HEK293T (cell line): ENCODE measurements at places on chromosomes 2 and 18.

DNA sequence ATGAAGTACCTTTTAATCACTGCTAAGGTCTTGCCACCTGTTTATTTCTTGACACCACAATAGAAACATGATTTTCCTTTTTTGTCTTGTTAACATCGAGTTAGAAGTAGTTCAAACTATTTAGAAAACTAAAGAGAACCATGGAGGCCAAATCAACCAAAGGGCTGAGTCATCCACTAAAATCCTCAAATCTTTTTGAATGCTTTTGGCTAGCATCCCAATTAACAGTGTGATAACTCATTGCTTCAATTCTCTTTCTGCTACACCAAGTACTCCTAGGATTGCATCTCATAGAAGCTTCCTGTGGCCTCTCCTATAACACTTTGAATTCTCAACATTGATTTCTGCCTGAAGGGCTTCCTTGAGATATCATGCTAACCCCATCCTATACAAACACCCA, 159.9 kb upstream of the MMADHC start:
- no peak for DNase-seq

DNA sequence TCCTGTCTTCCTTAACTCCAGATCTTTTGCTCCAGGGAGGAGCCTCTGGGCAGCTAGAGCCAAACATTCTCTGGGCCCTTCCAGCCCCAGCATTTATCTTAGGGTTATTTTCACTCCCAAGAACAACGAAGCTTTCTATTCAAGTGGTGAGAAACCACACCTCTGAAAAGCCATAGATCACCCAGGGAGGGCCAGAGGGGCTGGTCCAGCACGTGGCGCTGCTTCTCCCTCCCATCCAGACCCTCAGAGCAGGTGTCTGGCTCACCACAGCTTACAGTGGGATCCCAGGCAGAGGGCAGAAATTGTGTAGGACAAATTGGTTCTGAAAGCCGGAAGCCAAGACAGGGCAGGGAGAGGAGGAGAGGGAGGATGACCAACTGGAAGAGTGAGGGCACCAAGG, 74.0 kb upstream of the PKDCC start:
- no peak for DNase-seq

DNA sequence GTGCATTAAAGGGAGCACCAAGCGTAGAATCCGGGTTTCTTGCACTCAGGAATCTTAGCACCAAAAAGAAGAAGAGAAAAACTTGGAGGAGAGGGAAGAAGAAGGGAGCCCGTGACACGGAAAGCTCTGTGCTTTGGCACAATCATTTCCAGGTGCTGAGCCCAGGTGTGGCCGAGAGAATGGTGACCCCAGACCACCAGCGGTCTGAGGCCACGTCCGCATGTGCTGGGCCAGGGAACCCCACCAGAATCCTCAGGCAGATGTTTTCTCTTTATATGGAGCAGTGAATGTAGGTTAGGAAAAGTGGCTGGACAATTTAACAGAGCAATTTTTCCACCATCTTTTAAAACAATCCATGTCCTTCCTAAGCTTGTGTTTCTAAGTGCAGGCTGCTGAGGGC, 520.9 kb downstream of the EPHA4 start:
- DNase-seq: no peak

- no peak for DNase-seq
Measured at GRCh38 chr18:74806700-74807416, 209.2 kb downstream of the ZNF407 start.

GRCh38 chr18:63817441-63818051, 42.3 kb downstream of the SERPINB7 start:
- no peak for DNase-seq

DNA sequence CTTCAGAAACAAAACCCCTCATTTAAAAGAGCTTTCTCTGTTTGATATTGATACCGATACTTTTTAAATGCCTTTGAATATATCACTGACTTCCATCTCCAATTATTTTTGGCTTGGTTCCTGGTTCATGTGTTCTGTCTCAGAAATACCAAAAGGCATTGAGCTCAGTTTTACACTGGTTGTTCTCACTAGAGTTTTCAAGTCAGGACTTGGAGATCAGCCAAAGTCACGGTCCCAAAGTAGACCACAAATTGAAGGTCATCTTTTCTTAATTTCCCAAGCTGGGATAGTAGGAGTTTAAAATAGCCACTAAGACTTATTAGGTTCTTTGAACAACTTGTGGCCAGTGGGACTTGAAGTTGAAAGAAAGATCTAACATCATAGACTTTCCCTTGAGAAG, 24.2 kb downstream of the DHRS9 start:
- DNase-seq: no peak

- DNase-seq: no peak
Measured at GRCh38 chr2:54772110-54772509, 48.6 kb downstream of the EML6 start.

GRCh38 chr18:42839408-42839807, 276.1 kb downstream of the RIT2 start:
- no peak for DNase-seq

DNA sequence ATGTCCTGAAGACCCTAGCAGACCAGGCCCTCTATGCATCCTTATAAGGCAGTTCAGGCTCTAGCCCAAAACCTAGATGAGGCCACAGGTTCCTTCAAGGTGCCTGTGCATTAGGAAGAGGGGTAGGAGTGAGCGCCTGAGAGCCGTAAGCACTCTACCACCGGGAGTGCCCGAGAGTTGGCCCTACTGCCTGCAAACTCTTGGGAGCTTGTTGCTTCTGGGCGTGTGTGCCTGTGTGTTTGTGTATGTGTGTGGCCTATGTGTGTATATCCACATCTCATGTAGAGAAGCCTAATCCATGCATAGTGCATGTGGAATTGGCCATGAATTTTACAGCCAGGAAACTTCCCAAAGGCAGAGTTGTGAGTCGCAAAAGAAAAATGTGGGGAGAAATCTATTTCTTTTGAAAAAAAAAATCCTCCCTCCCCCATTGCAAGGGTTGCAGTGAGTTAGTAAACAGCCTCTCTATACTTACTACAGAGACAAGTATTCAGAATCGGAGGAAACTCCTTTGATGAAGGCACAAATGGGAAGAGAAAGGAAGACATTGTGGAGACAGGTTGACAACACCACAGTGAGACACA, 96.8 kb downstream of the ADD2 start:
- no peak for DNase-seq

DNA sequence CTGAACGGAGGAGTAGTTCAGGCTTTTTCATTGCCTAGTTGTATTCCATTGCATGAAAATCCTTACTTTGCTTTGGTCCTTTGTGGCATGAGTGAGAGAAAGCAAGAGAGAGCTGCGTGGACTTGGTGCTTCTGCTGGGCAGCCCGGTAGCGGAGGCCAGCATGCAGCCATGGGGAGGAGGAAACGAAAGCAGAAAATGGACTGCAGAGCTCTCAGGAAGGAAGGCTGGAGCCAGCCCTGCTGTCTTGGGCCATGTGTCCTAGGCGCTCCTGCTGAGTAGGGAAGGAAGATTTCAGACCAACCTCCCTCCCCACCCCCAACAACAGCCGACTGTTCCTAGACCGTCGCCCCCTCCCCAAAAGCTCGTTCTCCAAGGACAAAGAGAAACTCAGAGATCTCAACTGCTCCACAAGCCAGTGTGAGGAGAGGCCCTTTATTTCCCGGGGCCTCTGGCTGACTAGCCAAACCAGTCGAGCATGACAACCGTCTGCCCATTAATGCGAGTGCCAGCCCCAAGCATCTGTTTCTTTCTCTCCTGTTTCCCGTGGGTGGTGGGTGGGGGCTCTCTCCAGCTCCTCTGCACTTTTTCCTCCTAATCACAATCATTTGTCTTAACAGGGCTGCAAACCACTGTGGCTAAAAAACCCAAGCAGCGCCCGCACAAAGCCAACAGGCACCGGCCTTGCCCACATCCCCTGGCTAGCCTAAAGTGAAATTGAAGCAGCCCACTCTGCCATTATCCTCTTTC, 66.8 kb upstream of the FZD7 start:
- no peak for DNase-seq

DNA sequence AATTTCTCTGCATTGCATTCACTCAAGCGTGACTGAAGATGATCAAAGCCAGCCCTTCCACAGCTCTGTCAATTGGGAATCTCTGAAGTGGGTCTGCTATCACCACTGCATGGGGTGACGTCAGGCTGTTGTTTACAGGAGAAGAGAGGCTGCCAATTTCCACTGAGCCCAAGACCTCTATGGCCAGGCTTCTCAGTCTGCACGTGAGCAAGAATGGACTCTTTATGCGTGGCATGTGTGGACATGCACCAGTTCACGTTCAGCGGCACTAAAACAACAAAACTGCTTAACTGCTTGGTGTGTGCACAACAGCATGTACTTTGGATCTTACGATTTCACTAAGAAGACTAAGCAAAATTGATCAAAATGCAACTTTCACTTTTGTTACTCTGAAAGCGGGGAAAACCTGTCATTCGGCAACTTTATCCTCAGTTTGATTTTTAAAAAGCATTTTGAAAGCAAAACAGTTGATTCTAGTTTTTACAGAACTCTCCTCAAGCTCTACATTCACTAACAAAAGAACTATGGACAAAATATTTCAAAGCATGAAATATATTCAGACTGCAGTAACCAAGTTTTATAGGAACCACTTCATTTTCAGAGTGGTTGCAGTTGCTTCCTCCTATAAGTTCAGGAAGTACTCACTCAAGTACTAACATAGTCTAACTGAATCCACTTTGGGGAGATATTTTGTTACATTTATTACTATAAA, 77.0 kb upstream of the SERTAD2 start:
- peak; percentile 43 for DNase-seq

- no peak for DNase-seq
Measured at GRCh38 chr2:100451734-100452133, 18.5 kb upstream of the NMS start.

- no peak for DNase-seq
Measured at GRCh38 chr2:235011607-235011928, 59.8 kb downstream of the SH3BP4 start.

DNA sequence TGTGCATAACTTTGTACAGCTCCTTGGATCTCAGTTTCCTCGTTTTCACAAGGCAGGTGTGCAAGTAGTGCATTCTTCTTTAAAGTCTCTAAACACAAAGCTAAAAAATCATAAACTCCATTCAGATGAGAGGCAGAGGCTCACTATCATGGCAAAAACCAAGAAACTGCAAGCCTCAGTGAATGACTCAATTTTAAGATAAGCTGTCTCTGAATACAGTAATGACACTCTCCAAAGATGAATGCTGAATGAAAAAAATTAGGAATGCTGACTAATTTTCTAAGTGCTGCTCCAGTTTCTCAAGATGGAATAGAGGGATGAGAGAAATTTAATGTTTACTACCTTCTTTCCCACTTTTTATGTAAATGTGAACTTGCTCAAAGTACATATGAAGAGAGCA, 17.2 kb downstream of the B4GALT6 start:
- DNase-seq: no peak

DNA sequence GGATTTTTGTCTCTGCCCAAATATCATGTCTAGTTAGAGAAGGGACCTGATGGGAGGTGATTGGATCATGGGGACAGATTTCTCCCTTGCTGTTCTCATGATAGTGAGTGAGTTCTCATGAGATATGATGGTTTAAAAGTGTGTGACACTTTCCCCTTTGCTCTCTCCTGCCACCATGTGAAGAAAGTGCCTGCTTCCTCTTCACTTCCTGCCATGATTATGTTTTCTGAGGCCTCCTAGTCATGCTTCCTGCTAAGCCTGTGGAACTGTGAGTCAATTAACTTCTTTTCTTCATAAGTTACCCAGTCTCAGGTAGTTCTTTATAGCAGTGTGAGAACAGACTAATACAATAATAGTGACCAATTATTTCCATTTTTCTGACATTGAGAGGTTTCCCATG, 167.3 kb upstream of the CYRIA start:
- no peak for DNase-seq

DNA sequence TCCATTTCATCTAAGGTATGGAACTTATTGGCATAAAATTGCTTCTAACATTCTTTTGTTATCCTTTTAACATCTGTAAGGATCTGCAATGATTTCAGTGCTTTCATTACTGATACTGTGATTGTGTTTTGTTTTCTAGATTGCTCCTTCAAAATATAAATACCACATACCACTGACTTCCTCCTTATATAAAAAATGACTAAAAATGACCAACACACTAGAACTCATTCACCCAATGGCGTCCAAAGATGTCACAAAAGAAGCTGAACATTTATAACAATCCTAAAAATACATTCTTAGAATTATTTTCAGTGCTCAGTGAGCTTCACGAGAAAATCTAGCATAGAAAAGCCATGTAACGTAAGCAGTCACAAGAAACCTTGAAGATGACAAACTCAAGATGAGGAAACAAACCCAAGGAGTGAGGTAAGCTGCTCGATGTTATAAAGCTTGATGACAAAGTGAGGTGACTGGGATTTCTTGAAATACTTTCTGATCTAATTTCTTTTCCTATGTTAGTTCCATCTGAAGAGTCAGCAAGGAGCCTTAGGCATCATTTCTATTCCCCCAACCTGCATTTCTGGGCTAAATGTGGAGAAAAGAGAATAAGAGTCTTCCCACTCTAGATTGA, 42.6 kb downstream of the PNO1 start:
- DNase-seq: no peak

GRCh38 chr18:55488473-55488872, 99.5 kb downstream of the TCF4 start:
- no peak for DNase-seq

- no peak for DNase-seq
Measured at GRCh38 chr2:105782123-105782522, 37.4 kb downstream of the NCK2 start.

DNA sequence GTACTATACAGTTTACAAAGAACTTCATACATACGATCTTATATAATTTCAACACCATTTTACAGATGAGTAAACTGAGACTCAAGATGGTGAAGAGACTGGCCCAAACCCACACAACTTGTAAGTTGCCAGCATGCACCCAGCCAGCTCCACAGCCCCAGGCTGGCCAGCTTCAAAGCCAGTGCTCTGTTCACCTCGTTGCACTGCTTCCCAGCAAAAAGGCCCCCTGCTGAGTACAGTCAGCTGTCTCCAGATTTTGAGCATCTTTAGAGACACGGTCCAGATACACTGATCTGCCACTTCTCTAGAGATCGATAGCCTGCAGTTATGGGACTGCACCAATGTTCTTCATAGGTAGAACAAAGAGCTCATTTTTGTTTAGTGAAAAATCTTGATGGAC, 257.2 kb upstream of the CHAC2 start:
- DNase-seq: no peak

- no peak for DNase-seq
Measured at GRCh38 chr2:20454036-20454981, 7.4 kb downstream of the RHOB start.

DNA sequence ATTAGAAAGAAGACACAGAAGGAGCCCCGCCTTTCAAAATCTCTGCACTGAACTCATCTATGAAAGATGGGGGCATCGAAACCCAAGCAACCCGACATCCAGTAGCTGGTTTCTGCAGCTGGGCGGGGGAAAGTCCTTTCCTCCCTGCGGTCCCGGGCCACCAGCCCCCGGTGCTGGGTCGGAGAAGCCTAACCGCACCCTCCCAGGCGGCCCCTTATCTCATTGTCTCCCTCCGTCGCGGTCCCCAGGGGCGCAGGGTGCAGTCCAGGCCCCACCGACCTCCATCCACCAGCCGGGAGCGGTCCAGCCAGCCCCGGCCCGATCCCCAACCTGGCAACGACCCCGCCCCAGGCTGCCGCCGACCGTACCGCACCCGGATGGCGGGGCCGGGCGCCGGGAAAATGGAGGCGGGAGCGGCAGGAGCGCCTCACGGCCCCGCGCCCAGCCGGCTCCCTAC, 452 bp downstream of the RAPH1 start:
- DNase-seq: no peak

GRCh38 chr2:176979981-176980710, 232.4 kb upstream of the HNRNPA3 start:
- DNase-seq: no peak
